ENCODE measurements at places on chromosomes 16 and 17.

DNA sequence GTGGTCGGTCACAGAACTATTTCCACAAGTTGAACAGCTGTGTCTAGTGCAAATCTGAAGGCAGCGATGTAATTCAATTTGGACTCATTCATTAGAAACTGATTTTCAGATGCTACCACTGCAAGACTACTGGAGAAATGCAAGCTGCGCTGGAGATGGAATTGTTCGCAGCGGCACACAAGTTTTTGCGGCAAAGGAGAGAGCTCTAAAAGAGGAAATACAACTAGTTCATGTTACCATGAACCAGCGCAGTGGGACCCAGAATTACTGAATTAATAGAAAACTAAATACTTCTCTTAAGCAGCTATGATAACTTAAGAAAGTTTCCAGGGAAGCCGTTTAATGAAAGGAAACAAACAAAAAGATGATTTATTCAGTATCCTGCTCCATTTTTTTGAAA is 1.9 kb downstream of the CREBBP start:
- DNase-seq: no peak

- no peak for DNase-seq
Measured at GRCh38 chr16:47726031-47726675, 265.0 kb downstream of the PHKB start.

- DNase-seq: peak; percentile 79
Measured at GRCh38 chr16:68760671-68761275, 23.7 kb downstream of the CDH1 start.

DNA sequence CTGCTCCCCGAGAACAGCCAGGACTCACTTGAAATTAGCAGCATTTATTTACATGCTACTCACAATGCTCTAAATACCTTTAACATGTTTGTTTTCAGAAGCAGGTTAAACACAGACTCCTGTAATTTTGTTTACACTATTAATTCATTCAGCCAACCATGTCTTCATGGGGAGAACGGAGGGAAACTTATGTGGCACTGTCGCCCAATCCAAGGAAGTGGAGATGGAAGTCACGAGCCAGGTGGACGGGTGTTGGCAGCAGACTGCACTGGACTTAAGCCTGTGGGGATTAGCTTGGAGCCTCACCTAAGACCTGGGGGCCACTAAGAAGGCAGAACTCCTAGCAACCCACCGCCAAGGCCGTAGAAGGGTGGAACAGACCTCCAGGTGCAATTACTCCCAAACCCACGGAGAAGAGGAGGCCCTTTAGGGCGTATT is 8.8 kb upstream of the GFAP start:
- DNase-seq: no peak

- DNase-seq: no peak
Measured at GRCh38 chr17:33284022-33284421, 9.1 kb downstream of the ASIC2 start.

DNA sequence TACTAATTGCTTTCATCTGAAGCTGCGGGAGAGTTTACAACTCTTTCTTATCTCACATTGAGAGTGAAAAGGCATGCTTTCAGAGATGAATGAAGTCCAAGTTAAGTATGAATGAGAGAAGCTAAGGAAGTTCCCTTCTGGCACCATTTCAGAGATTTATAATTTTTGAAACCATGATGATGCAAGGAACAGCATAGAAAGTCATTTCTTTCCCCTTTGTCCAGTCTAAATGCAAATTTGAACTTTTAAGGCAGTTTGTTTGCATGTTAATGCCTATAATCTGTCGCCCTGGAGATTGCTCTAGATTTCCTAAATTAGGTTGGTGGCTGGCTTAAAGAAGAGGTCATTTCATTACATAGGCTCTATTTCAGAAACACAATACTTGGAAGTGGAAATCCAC is 594.8 kb upstream of the GOT2 start:
- DNase-seq: no peak

Data from activated CD4-positive, alpha-beta T cell treated with anti-CD3 and anti-CD28 coated beads for 48 hours (primary cell).